GM23338 (cell line): ENCODE measurements at places on chromosomes 16 and 17.

DNA sequence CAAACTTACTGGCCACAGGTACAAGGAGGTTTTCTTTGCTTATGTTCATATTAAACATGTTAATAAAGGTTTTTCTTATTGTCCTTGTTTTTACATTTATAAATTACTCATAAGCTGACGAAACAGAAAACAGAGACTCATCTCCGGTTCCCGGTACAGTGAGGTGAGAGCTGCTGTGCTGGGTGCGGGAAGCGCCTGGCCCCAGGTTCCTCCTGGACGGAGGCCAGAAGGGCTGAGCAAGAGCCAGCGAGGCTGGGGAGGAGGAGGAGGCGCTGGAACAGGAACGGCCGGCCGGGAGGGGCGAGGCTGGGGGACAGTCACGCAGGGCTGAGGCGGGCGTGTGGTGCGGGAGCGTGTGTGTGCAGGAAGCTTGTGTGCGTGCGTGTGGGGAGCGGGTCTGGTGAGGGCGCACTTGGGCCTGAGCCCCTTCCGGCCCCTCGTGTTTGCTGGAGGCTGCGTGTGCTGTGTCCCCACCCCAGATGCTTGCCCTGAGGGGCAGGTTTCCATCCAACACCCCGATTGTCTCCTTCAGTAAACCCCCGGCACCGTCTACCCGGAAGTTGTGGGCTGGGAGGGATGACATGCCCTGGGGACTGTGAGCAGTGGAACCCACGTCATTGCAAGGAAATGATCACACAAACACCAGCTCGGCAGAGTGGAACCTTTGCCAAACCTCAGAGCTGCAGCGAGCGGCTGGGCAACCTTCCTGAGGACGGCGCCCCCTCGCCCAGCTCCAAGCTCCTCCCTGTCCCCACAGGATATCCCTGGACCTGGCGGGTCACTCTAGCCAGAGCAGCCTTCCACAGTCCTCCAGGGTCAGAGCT lies 19.5 kb downstream of the CD7 start:
- peak; percentile 44 for DNase-seq
- peaks cover 4% of the 10 kb centered on the region; the same call in 1 of the 2 replicates for H3K27me3 ChIP-seq
- H3K4me3 ChIP-seq = no peak overlapping the region

DNA sequence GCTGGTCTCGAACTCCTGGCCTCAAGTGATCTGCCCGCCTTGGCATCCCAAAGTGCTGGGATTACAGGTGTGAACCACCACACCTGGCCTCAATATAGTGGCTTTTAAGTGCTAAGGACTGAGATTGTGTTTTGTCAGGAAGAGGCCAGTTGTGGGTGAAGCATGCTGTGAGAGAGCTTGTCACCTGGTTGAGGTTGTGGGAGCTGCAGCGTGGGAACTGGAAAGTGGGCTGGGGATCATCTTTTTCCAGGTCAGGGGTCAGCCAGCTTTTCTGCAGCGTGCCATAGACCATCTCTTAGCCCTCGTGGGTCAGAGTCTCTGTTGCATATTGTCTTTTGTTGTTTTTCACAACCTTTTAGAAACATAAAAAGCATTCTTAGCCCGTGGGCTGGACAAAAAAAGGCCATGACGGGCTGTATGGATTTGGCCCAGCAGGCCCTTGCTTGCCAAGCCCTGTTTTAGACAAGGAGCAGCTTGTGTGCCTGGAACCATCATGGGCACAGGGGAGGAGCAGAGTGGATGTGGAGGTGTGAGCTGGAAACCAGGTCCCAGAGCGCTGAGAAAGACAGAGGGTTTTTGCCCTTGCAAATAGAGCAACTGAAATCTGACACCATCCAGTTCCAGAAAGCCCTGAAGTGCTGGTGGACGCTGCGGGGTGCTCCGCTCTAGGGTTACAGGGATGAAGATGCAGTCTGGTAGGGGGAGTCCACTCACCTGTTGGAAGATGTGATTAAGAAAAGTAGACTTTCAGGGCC lies 5.5 kb downstream of the BIRC5 start:
- peak overlapping the region; percentile 47; the same call in 1 of the 2 replicates for H3K27ac ChIP-seq
- H3K4me3 ChIP-seq = no peak overlapping the region
- peak; percentile 70 for DNase-seq
- H3K36me3 ChIP-seq = peaks cover 52% of the 10 kb centered on the region

DNA sequence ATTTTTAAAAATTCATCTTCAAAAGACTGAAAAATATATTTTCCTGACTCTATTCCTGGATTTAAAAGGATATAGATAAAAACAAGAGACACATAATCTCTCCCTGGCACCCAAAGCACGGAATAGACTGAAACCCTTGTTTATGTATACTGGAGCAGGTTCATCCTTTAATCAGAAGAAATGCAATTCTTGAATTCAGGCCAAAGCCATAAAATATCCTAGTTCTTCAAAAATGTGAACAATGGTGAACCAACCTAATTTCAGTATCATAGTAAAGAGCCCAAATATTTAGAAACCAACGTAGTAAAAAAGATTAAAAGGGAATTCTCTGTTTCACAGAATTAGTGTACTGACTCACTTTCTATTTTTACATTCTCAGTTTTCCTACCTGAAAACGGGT lies 188.5 kb upstream of the C17orf78 start:
- no peak overlapping the region for H3K27ac ChIP-seq
- peaks cover 15% of the 10 kb centered on the region for H3K36me3 ChIP-seq
- H3K4me3 ChIP-seq = no peak overlapping the region
- no peak for DNase-seq
- H3K4me1 ChIP-seq = 0 out of 2 replicates have a peak, but pooled peaks cover 3% of the 10 kb centered on the region

DNA sequence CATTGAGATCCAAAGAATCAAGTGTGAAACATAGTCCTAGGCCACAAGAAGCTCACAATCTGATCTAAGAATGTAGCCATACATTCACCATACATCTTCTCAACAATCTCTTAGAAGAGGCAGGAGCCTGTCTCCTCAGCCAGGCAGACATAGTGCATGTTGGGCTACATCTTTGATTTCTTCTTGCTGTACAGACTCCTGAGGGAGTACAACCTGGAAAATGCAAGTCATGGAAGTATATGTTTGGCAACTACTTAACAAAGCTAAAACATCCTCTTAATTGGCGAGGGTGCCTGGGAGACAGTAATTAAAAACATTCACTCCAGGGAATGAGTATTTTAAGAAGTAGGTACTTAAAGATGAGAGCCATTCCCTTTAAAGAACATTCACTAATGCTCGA lies 79.2 kb upstream of the NOG start:
- no peaks in the 10 kb centered on the region for H3K4me1 ChIP-seq
- H3K27me3 ChIP-seq = no peaks in the 10 kb centered on the region
- H3K27ac ChIP-seq = no peak overlapping the region

GRCh38 chr17:68382582-68383085 lies 74.7 kb downstream of the WIPI1 start:
- no peak overlapping the region for H3K4me3 ChIP-seq
- H3K27ac ChIP-seq = no peak overlapping the region
- H3K27me3 ChIP-seq = no peaks in the 10 kb centered on the region
- H3K4me1 ChIP-seq = peaks cover 15% of the 10 kb centered on the region
- no peak for DNase-seq

- peak; percentile 78 for DNase-seq
- H3K4me3 ChIP-seq = no peak overlapping the region
- H3K4me1 ChIP-seq = peaks cover 22% of the 10 kb centered on the region
- H3K27ac ChIP-seq = no peak overlapping the region
Measured at GRCh38 chr17:48181653-48182052, 74.1 kb downstream of the SNX11 start.

- no peak for DNase-seq
- H3K4me3 ChIP-seq = no peak overlapping the region
- H3K27ac ChIP-seq = no peak overlapping the region
- peaks cover 64% of the 10 kb centered on the region for H3K36me3 ChIP-seq
- peaks cover 10% of the 10 kb centered on the region for H3K4me1 ChIP-seq
- H3K27me3 ChIP-seq = no peaks in the 10 kb centered on the region
Measured at GRCh38 chr17:78834571-78834970, 6.0 kb downstream of the USP36 start.

- no peak overlapping the region for H3K27ac ChIP-seq
- peaks cover 51% of the 10 kb centered on the region for H3K4me1 ChIP-seq
- peak overlapping the region; percentile 65 for H3K4me3 ChIP-seq
- no peak for DNase-seq
Measured at GRCh38 chr16:49274591-49274990, 7.0 kb downstream of the CBLN1 start.

DNA sequence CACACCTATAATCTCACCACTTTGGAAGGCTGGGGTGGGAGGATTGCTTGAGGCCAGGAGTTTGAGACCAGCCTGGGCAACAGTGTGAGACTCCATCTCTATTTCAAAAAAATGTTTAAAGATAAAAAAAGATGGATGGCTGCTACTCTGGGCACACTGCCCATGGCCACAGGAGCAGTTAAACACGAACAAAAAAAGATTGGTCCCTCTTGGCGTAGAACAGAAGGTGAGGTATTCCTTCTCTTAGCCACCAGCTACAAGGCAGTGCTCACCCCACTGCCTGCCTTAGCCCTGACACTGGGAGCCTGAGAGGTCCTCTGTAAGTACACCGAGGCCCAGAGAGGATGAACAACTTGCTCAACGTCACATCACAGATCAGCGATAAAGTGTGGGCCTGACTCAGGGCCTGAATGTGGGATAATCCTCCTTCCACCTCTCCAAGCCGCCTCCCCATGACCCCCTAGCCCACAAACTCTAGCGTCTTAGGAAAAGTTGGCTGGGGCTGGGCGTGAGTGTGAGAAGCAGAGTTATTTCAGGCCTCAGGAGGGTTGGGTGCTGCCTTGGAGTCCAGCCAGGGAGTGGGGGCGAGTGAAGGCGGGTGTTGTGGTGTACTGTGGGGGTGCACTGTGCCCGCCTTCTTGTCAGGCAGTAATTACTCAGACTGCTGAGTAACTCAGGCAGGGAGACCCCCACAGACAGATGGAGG lies 2.3 kb upstream of the DPH1 start:
- H3K36me3 ChIP-seq = no peaks in the 10 kb centered on the region
- H3K27me3 ChIP-seq = peaks cover 71% of the 10 kb centered on the region
- H3K27ac ChIP-seq = no peak overlapping the region
- no peak for DNase-seq
- H3K4me3 ChIP-seq = no peak overlapping the region
- H3K4me1 ChIP-seq = peaks cover 4% of the 10 kb centered on the region; the same call in 1 of the 2 replicates

GRCh38 chr17:1561420-1562175 lies 994 bp downstream of the PITPNA start:
- no peaks in the 10 kb centered on the region for H3K27me3 ChIP-seq
- peaks cover 12% of the 10 kb centered on the region; the same call in 1 of the 2 replicates for H3K4me1 ChIP-seq
- peak overlapping the region; percentile 70 for H3K4me3 ChIP-seq
- H3K27ac ChIP-seq = no peak overlapping the region
- peak; percentile 60 for DNase-seq

DNA sequence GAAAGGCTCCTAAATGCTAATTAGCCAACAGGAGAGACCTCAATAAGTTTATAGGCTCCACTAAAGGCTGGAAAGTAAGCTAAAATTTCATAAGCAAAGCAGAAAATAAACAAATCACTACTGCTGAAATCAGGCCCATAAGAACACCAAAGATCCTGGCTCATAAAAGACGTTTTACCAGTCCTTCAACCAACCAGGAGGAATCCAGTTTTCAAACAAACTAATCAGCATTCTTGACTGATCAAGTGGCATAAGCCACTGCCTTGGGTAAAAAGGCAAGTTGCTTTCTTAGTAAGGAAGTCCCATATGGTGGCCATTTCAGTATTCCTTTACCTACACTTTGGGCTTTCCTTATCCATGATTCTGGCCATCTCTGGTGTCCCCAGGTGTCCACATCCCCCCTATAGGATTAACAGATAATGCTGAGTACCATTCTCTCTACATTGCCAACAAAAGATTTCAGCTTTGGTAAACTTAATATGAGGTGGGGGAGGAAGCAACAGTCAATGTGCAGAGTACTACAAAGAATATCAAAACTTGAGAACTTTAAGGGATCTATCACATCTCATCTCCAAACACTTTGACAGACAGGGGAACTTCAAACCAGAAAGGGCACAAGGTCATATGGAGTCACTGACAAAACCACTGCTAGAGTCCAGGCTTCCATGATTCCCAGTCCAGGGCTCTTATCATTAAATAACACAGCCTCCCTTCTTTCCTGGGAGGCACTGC lies 1.3 kb downstream of the TOM1L2 start:
- H3K27ac ChIP-seq = no peak overlapping the region
- peak overlapping the region; percentile 51; the same call in 1 of the 2 replicates for H3K4me3 ChIP-seq
- H3K36me3 ChIP-seq = no peaks in the 10 kb centered on the region
- no peaks in the 10 kb centered on the region for H3K27me3 ChIP-seq
- DNase-seq = no peak
